Activated CD4-positive, alpha-beta T cell treated with anti-CD3 and anti-CD28 coated beads for 36 hours (primary cell): ENCODE measurements at places on chromosomes 13 and 19.

GRCh38 chr19:13097033-13097462, 5.6 kb downstream of the LYL1 start:
- DNase-seq = no peak

- DNase-seq = peak; percentile 44
These were observed 4.8 kb upstream of the LAMP1 start for GRCh38 chr13:113292021-113292862.

DNA sequence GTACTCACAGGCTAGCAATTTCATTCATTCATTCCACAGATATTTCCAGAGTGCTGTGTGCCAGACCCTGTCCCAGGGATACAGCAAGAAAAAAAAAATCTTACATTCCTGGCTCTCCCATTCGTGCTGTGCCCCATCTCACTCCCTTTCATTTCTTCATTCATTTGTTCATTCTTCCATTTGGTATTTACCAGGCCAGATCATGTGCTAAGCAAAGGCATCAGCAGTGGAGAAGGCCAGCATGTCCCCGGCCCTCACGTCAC, 2.3 kb downstream of the MAP3K10 start:
- DNase-seq = no peak

DNA sequence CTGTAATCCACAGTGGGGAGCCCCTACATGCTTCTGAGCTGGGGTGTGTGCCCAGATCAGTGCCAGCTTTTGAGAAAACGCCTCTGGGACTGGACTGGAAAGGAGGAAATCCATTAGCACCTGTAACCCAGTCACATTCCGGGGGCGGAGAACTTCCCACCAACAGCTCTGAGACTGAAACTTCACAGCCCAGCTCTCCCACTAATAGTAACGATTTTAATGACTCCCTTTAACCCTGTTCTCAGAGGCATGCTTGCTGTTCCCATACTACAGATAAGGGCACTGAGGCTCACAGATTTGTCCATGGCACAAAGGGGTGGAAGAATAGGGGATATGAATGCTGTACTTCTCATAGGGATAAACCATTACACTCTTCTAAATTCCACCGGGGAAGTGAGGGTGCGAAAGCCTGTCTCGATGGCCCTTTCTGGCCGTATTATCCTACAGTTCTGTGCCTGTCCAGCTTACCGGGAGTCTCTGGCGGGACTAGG, 851 bp downstream of the FBXO46 start:
- DNase-seq = peak; percentile 47

- DNase-seq = no peak
These were observed 11.4 kb downstream of the ZNF560 start for GRCh38 chr19:9487016-9487415.

GRCh38 chr13:95075506-95075905, 225.7 kb downstream of the ABCC4 start:
- DNase-seq = no peak
